CD4-positive, alpha-beta memory T cell (primary cell): ENCODE measurements at places on chromosomes 16 and 17.

- no peaks in the 10 kb centered on the region for H3K27me3 ChIP-seq
- H3K36me3 ChIP-seq: no peaks in the 10 kb centered on the region
- no peaks in the 10 kb centered on the region for H3K4me1 ChIP-seq
Measured at GRCh38 chr16:5205361-5206040, 107.9 kb upstream of the EEF2KMT start.

GRCh38 chr16:66832190-66832589, 1.4 kb upstream of the NAE1 start:
- DNase-seq: no peak
- no peaks in the 10 kb centered on the region for H3K36me3 ChIP-seq
- peaks cover 31% of the 10 kb centered on the region for H3K4me1 ChIP-seq
- no peak overlapping the region for H3K27ac ChIP-seq
- H3K4me3 ChIP-seq: no peak overlapping the region
- H3K27me3 ChIP-seq: no peaks in the 10 kb centered on the region

DNA sequence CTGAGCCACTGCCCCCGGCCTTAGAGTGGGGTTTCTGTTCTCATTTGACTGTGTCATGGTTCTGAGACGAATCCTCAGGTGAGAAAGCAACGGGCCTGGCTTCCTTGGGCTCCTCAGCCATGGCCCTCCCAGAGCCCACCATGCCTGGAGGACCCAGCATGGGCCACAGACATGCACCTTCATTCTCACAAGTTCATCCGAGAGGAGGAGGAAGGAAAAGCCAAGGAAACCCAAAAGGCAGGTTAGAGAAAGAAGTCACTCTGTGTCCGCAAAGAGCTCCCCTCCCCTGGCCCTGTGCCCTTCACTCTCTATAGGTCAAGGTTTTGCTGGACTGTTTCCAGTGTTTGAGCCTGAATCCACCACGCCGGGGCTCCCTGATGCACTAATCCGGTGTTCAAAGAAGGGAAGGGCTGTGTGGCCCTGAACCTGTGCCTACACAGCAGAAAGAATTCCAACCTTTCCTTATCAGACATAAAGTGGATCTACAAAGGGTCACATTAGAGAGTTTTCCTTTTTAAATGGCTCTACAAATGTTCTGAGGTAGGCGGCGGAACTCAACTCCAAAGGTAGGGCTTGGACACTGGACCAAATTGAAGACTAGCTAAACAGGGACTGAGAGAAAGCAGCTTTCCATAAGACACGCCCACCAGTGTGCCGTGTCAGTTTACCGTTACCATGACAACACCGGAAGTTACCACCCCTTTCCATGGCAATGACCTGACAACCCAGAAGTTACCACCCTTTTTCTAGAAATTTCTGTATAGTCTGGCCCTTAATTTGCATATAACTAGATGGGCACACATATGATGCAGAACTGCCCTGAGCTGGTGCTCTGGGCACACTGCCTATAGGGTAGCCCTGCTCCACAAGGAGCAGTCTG, 15.9 kb upstream of the PECAM1 start:
- no peak overlapping the region for H3K27ac ChIP-seq
- no peaks in the 10 kb centered on the region for H3K36me3 ChIP-seq
- no peaks in the 10 kb centered on the region for H3K4me1 ChIP-seq

DNA sequence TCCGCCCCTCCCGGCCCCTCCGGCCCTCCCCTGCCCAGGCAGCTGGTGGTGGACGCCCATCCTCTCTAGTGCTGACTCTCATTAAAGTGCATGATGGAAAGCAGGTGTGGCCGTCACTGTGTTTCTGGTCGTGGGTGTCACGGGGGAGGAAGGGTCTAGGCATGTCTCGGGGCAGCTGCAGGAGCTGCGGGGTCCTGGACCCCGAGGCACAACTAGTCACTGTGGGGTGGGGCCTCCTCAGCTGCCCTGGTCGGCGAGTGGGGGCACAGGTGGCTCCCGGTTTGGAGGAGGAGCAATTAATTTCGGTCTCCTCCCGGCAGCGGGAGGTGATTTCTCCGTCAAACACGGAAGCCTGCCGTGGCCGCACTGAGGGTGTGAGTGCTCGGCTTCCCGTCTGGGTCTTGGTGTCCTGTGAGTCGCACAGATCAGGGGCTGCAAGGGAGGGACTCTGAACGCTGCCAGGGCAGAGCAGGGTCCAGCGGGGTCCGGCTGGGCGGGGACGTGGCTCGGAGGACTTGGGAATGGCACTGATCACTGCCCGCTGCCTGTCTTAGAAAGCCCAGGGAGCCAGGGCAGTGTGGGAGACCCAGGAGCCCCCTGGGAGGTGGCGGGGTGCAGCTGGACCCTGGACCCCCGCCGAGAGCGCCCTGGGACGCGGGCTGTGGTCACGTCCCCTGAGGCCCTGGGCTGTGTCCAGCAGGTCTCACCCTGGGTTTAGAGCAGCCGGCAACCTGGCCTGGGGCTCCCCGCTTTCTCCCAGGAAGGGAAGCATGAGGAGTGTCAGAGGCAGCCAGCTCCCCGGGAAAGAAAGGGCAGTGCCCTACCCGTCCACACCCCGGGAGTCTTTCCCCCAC, 3.3 kb downstream of the TPSD1 start:
- H3K36me3 ChIP-seq: no peaks in the 10 kb centered on the region
- peak overlapping the region; percentile 41 for H3K4me3 ChIP-seq
- DNase-seq: no peak

DNA sequence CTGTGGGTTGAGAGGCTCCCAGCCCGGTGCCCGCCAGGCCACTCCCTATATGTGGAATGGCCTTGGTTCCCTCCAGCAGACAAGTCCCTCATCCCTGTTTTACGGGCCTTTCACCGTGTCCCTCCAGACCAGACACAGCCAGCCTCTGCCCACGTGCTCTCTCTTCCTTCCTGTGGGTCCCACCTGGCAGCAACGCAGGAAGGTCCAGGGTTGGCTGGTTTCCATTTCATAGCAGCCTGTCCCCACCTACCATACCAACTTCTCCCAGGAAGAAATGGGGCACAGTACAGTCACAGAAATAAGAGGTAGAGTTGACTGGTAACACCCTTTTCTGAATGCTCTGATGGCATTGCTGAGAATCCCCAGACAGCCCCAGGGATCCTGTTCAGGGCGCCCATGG, 34.9 kb downstream of the PLD6 start:
- peaks cover 34% of the 10 kb centered on the region for H3K36me3 ChIP-seq
- no peak for DNase-seq
- H3K27ac ChIP-seq: peak overlapping the region; percentile 21

- no peak overlapping the region for H3K27ac ChIP-seq
- H3K27me3 ChIP-seq: no peaks in the 10 kb centered on the region
- H3K4me3 ChIP-seq: no peak overlapping the region
Measured at GRCh38 chr17:63493411-63493810, 16.6 kb downstream of the ACE start.

GRCh38 chr17:3738562-3739295, 15.0 kb downstream of the HASPIN start:
- no peaks in the 10 kb centered on the region for H3K36me3 ChIP-seq
- no peaks in the 10 kb centered on the region for H3K27me3 ChIP-seq
- no peak overlapping the region for H3K27ac ChIP-seq
- peak; percentile 45 for DNase-seq
- no peak overlapping the region for H3K4me3 ChIP-seq
- peaks cover 39% of the 10 kb centered on the region for H3K4me1 ChIP-seq

- H3K4me1 ChIP-seq: no peaks in the 10 kb centered on the region
- H3K27ac ChIP-seq: no peak overlapping the region
- no peaks in the 10 kb centered on the region for H3K27me3 ChIP-seq
- no peak for DNase-seq
- H3K4me3 ChIP-seq: no peak overlapping the region
- peaks cover 20% of the 10 kb centered on the region for H3K36me3 ChIP-seq
Measured at GRCh38 chr17:27319541-27320221, 25.8 kb downstream of the WSB1 start.

GRCh38 chr17:77434136-77435114, 293.7 kb downstream of the SEC14L1 start:
- DNase-seq: no peak
- H3K27ac ChIP-seq: peak overlapping the region; percentile 90
- H3K4me1 ChIP-seq: peaks cover 100% of the 10 kb centered on the region
- no peaks in the 10 kb centered on the region for H3K27me3 ChIP-seq

DNA sequence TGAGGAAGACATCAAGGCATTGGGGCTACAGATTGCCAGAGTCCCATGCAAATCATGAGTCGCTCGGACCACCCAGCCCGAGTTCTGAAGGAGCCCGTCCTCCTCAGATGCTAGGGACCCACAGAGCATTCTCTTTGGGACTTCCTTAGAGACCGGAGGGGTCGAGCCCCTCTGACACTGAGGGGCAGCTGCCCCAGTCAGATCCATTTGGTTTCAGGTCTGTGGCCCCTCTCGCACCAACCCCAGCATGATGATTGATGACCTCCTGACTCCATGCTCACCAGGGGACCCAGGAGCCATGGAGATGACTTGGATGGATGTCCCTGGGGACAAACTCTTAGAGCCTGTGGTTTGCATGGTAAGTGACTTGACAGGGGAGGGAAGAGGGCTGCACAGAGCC, 8.0 kb downstream of the PDF start:
- DNase-seq: no peak
- peaks cover 74% of the 10 kb centered on the region for H3K36me3 ChIP-seq
- no peak overlapping the region for H3K4me3 ChIP-seq
- H3K27me3 ChIP-seq: no peaks in the 10 kb centered on the region

DNA sequence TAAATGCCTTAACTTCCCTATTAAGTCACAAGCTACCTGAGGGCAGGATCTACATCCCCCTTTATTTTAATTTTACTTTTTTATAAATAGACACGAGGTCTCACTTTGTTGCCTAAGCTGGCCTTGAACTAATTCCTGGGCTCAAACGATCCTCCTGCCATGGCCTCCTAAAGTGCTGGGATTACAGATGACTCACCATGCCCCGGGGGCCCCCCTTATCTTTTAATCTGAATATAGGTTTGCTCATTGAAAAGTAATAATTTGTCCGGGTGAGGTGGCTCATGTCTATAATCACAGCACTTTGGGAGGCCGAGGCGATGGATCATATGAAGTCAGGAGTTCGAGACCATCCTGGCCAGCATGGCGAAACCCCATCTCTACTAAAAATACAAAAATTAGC, 14.2 kb downstream of the ETV4 start:
- H3K4me1 ChIP-seq: no peaks in the 10 kb centered on the region
- no peak for DNase-seq
- H3K27ac ChIP-seq: no peak overlapping the region
- H3K27me3 ChIP-seq: no peaks in the 10 kb centered on the region

- H3K4me3 ChIP-seq: no peak overlapping the region
- H3K27ac ChIP-seq: no peak overlapping the region
- DNase-seq: no peak
- H3K36me3 ChIP-seq: no peaks in the 10 kb centered on the region
- H3K4me1 ChIP-seq: no peaks in the 10 kb centered on the region
- H3K27me3 ChIP-seq: no peaks in the 10 kb centered on the region
Measured at GRCh38 chr16:12758670-12759558, 44.8 kb downstream of the CPPED1 start.

GRCh38 chr17:6186998-6187397, 116.8 kb downstream of the WSCD1 start:
- peaks cover 3% of the 10 kb centered on the region for H3K27me3 ChIP-seq
- H3K36me3 ChIP-seq: no peaks in the 10 kb centered on the region
- H3K4me3 ChIP-seq: no peak overlapping the region
- H3K4me1 ChIP-seq: no peaks in the 10 kb centered on the region
- H3K27ac ChIP-seq: no peak overlapping the region
- DNase-seq: no peak

DNA sequence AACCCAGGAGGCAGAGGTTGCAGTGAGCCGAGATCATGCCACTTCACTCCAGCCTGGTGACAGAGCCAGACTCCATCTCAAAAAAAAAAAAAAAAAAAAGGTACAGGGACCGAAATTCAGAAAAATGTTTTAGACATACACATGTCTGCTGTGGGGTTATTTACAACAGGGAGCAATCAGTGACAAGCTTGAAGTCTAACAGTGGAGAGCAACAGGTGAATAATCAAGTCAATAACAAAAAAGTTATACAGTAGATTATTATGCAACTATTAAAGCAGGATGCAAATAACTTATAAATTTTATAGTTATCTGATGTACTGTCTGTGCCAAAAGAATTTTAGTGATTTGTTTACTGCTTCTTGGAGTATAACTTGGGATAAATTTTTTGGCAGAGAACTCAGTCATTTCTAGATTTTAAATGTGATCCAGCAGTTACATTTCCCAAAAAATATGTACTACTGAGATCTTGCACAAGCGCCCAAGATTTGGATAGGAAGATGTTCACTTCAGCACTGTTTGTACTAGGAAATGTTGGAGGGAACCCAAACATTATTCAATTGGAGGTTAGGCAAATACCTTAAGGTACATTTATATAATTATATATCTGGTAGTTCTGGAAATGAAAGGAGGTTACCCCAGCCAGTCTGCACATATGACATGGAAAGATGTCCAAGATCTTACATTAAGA, 34.1 kb downstream of the EEF2K start:
- H3K27ac ChIP-seq: no peak overlapping the region
- H3K27me3 ChIP-seq: no peaks in the 10 kb centered on the region
- no peak overlapping the region for H3K4me3 ChIP-seq
- H3K4me1 ChIP-seq: peaks cover 36% of the 10 kb centered on the region
- DNase-seq: no peak

DNA sequence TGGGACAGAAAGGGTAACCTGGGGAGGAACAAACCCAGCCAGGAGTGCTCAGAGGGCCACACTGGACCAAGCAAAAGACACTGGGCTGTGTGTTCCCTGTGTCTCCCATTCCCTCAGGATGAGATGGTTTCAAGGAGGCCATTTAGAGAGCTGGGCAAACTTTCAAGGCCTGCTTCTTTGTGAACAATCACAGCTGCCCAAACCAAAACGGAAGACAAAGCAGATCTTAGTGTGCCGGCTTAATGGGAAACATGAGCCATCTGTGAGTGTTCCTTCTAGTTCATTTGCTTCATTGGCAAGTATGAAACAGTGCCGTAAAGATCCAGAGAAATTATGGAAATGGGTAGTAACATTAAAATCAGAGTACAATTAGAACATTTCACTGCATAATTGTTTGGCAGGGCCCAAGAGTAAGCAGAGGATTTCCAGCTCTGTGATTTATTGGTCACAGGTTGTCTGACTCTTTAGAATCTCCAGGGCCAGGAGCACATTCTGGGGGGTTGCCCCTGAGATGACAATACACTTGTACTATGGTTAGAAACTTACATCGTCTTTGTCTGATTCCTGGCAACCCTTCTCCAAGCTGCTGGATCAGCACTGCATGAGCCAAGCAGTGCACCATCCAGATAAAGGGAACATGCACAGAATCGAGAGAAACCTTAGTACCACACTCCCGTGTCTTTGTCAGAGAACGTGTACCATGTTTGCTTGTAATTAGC, 412.1 kb downstream of the RBFOX1 start:
- H3K27me3 ChIP-seq: no peaks in the 10 kb centered on the region
- no peak overlapping the region for H3K27ac ChIP-seq
- no peak overlapping the region for H3K4me3 ChIP-seq
- H3K36me3 ChIP-seq: no peaks in the 10 kb centered on the region
- no peak for DNase-seq
